Stimulated activated CD4-positive, alpha-beta T cell treated with anti-CD3 and anti-CD28 coated beads, Interleukin-1b, Interleukin-23, amount 100 ng/mL, for 1 hour (primary cell): ENCODE measurements at places on chromosomes 5 and 9.

DNA sequence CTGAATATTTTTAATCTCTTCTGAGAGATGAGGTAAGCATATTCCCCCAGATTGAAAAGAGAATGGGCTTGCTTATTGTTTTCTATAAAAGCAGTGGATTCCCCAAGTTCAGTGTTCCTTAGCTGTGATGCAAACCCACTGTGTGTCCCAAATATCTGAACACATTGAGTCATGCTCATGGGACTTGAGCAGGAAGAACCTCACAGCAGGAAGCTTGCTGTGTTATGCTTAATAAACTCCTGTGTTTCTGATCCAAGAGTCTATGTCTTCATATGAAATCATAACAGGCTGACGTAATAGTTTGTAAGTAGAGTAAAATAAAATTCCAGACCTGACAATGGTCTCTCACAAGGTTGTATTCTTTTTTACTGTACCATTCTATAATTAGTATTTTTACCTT lies 24.8 kb upstream of the LOX start:
- no peak for DNase-seq

GRCh38 chr5:33929925-33930690 lies 6.1 kb upstream of the RXFP3 start:
- DNase-seq, result no peak

GRCh38 chr9:93674580-93675335 lies 98.4 kb downstream of the PHF2 start:
- DNase-seq, result no peak

DNA sequence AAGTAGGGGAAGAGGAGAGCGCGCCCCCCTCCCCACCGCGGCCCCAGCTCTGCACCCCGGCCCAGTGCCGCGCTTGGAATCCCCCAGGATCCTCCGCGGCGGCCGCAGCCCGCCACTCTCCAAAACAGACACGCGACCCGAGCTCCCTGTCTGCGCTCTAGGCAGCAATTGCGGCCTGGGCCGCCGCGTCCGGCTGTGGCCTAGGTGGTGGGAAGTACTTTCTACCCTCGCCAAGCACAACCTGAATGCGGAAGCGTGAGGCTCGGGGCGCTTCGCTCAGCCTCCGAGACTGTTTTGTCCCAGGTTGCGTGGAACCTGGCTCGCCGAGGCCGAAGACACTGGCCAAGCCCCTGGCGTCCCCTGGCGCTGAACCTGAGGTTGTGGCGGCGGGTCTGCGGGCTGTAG lies 3.3 kb upstream of the FOXB2 start:
- DNase-seq, result no peak

DNA sequence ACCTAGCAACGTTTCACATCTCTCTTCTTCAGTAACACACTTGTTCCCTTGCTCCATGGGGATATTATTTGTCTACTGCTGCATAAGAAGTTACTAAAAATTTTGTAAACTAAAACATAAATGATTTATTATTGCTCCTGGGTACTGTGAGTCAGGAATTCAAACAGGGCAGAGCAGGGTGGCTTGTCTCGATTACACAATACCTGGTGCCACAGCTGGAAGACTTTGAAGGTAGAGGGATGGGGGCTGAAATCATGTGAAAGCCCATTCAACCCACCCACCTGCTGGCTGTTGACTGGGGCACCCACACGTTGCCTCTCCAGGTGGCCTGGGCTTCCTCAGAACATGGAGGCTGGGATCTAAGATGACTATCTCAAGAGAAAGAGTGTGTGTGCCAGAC lies 213.2 kb downstream of the ESM1 start:
- DNase-seq, result no peak

GRCh38 chr9:92187390-92187789 lies 72.2 kb upstream of the SPTLC1 start:
- no peak for DNase-seq

DNA sequence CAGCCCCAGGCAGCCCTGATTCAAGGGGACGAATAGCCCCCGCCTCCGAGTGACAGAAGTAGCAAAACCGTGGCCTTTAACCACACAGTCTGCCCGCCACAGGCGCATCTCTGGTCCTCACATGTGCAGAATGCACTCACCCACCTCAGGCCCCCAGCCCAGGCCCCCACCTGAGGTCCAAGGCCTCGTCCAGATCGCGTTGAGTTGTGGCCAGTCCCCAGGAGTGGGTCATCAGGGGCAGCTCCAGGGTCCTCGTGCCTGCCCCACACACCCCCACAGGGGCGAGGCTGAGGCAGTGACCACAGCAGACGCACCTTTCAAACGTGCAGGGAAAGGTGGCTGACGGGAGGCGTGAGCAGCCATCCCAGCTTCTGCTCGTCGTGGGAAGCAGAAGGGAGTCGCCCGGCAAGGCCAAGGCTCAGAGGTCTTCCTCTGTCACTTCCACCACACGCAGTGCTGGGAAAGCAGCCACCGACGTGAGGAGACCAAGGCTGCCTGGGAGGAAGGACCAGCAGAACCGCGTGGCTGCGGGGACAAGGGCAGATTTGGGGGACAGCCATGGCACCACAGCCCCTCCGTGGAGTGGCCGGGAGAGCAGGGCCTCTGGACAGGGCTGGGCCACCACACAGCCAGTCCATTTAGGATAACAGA lies 77.8 kb upstream of the OTULINL start:
- no peak for DNase-seq

DNA sequence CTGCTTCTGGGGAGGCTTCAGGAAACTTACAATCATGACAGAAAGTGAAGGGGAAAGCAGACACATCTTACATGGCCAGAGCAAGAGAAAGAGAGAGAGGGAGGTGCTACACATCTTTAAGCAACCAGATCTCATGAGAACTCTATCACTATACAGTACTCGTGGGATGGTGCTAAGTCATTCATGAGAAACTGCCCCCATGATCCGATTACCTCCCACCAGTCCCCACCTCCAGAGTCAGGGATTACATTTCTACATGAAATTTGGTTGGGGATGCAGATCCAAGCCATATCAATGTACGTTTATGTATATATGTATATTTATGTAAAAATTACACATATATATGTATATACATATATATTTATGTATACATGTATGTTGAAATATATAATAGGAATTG lies 54.4 kb upstream of the CCDC112 start:
- no peak for DNase-seq

DNA sequence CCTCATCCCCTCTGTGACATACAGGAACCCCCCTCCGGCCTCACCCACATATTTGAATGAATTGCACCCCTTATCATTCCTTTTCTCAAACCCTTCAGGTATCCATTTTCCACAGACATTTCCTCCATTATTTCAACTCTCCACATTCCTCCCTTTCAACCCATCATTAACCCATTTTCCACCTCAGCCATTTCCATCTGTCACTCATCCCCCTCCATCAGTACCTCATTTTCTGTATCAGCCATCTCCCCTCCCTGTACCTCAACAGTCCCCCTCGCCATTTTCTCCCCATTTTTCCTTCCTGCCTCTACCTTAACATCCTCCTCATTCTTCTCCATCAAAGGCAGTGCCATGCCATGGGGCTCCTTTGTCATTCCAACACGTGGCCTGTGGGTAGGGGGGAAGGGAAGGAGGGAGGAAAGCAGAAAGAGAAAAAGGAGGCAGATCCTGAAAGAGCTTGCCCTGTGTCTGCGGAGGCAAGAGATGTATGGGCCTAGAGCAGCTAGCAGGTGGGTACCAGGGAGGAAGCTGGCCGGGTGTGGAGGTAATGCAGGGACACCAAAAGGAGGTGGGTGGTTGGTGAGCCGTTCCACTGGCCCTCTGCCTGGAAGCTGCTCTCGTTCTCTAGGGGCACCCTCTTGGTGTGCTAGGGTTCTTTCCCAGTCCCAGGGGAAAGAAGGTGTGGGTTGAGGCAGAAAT lies 1.5 kb downstream of the DNAJB5 start:
- DNase-seq, result no peak

DNA sequence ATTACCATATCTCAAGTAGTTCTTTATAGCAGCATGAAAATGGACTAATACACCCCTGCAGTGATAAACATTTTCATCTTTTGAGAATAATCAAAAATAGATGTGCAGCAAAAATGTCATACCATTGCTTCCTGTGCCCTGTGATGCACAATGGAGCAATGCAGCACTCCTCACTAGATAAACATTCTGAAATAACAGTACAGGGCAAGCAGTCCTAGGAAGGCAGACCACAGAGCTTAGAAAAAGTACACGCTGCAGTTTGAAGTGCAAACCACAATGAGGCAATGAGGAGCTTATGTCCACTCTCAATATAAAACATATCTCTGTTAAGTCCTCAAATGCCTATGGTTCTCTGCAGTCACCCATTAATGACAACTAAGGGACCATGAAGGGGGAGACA lies 367.6 kb downstream of the PDE4D start:
- no peak for DNase-seq

GRCh38 chr5:79771387-79771786 lies 81.8 kb downstream of the CMYA5 start:
- DNase-seq, result no peak

- DNase-seq, result no peak
These were observed 264.8 kb downstream of the CETN3 start for GRCh38 chr5:90144625-90145327.

- no peak for DNase-seq
These were observed 114.6 kb downstream of the GABRB2 start for GRCh38 chr5:161431963-161432362.

DNA sequence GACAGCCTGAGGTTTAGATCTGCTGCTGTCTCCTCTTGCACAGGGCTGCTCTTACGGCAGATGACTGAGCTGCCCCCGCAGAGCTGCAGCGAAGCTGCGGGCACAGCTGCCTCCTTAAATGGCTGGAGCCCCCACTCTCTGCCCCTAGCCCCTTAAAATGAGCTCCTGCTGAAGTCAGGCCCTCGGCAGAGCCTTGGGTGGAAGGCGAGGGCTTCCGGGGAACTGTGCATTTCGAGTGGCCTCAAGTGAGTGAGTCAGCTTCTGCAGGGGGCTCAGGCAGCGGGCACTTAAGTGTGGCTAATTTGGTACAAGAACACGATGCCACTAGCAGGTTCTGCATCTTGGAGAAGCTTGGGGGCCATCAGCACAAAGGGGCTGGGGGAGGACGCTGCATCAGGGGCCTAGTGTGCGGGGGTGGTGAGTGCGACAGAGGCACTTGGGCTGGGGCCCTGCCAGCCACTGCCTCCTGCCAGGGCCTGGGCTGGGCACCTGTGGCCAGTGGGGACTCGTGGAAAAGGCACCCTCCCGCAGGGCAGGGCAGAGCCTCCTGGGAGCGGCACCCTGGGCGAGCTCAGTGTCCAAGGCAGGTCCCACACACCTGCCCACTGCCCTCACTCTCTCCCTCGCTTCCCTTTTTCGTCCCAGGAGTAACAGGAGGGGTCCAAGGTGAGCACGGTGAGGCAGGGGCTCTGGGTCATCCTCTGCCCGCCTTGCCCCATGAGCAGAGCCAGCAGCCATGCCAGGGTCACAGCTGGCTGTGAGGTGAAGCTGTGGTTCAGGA lies 28.8 kb upstream of the RNU6ATAC start:
- DNase-seq, result no peak

- DNase-seq, result no peak
These were observed 5.1 kb downstream of the ARL14EPL start for GRCh38 chr5:116037236-116037822.

DNA sequence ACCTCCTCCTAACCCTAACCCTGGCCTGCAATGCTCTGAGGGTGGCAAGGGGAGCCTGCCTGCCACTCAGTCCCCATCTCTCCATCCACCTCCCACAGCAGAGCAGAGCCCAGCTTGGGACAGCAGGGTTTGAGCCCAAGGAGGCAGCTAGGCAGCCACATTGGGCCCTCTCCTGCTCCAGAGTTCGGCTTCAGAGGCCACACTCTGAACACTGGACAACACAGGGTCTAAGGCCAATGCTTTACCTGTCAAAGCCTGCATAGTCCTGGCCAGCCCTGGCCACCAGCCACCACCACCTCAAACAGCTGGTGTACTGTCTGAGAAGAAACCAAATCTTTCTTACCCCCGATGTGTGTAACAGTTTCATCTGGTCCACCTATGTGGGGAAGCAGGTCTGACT lies 5.2 kb downstream of the BICD2 start:
- DNase-seq, result no peak

DNA sequence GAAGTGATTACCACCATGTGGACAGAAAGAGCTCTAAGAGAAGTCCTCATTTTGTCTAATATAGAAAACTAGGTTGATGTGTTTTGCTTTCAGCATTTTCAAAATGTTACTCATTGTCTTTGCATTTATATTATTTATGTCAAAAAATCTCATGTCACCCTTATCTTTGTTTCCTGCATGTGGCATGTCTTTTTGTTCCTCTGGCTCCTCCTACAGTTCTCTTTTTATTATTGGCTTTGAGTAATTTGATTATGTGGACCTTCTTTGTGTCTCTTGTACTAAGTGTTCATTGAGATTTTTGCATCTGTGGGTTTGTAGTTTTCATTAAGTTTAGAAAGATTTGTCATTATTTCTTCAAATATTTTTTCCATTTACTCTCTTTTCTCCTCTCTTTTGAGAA lies 58.8 kb downstream of the GNG10 start:
- DNase-seq, result no peak

DNA sequence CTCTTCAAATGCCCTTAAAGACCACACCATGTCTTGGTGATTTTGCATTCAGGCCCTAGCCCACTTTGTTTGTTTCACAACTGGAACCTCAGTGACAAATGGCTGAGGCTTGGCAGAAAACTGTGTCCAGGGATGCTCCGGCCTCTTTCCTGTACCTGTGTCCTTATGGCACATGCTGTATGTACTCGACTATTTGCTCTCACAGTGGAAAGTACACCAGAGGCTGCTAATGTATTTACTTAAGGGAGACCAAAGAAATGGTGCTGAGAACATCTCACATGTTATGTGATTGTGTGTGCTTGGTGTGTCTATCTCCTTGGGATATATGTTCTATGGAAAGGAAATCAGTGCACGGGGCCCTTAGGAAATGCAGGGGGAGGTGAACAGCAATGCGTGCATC lies 263.3 kb downstream of the GADD45G start:
- DNase-seq, result no peak

DNA sequence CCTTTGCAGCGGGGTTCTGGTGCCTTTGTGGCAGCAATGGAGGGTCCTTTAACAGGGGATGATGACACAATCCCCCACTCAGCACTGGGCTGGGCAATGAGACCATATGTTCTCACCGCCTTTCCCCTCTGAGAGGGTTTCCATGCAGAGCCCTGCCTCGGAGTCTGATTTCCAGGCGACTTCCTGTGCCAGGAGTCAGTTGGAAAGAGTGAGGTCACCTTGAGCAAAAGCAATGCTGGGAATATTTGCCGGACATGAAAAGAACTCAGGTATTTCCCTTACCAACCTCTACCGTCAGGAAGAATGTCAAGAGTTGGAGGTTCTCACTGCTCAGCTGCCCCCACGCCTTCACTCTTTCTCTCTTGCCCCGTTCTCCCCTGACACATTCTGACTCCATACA lies 284.2 kb upstream of the IRX1 start:
- no peak for DNase-seq

- no peak for DNase-seq
These were observed 139.0 kb upstream of the ZNF462 start for GRCh38 chr9:106723926-106724325.

DNA sequence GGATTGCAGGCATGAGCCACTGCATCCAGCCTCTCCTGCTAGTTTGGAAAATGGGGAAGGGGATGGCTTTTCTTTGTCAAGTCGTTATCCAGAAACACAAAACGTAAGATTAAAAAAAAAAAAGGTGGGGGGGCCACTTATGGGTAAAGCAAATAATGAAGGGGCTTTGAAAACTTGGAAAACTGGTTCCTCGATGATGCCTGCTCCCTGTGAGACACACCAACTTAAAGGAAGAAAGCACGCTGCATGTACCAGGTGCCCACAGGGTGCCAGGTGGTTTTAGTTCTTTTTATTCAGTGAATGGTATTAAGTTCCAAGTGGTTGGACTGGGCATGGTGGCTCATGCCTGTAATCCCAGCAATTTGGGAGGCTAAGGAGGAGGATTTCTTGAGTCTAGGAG lies 170.1 kb downstream of the GOLPH3 start:
- DNase-seq, result no peak

- DNase-seq, result no peak
These were observed 173.5 kb upstream of the NREP start for GRCh38 chr5:111930449-111930848.

- no peak for DNase-seq
These were observed 41.9 kb downstream of the MTRR start for GRCh38 chr5:7910738-7911428.
